K562 (cell line): ENCODE measurements at places on chromosomes 7 and 10. TPM values are rescaled to one million over a fixed set of nuclear protein-coding genes. Genes with fewer than 3 reads are reported as not detected.
A peak's percentile ranks its signal among the peaks of the same experiment; 100 is the strongest.

- no peak for DNase-seq
Measured at GRCh38 chr10:44036425-44036824, 348.5 kb downstream of the CXCL12 start.

DNA sequence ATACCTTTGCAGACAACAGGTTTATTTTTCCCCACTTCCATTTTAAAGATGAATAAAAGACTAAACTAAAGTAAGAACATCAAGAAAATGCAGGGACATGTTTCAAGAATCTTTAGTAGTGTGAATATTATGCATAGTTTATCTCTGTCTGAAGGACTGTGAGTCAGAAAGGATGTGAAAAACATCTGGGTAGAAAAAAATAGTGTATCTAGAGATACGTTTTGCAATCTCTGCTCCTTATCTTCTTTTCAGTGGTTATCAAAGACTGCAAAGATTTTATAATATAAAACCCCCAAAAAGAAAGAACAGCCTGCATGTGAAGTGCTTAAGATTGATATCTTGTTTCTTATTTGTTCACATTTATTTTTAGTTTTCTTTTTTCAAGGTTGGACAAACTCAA, 101.9 kb upstream of the ARHGAP21 start:
- DNase-seq = no peak

DNA sequence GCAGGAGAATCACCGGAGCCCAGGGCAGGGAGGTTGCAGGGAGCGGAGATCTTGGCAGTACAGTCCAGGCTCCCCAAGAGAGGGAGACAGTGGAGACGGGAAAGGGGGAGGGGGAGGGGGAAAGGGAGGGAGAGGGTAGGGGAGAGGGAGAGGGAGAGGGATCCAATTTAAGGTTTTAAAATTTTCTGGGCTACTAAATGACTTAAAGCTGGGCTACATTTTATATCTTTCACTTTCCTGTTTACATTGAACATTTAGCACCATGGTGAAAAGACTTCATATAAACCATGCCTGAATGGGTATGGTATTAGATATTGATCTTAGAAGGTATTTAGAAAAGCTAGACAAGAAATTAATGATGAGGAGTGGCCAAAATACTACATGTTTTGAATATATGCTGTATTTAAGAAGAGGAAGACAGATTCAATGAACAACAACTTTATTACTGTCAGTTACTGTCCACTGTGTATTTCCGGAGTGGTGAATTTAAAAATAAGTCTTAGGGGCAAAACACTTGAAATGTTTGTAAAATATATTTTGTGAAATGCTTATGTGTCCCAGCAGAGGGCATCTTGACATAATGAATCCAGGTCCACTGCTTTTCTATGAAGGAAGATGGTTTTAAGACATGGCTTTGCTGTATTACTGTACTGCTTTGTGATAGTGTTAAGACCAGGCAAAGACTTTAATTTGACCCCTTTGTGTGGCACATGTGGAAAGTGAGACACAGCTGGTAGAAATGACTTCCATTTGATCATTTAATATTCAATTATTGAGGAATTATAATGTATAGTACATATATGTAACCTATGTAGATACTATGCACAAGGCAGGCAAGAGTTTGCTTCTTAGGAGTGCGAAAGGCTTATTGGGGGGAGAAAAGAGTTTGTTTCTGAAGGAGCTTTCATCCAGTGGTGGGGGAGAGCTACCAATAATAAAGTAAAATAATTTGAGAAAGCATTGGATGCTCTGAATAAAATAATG, 52.8 kb downstream of the NRF1 start:
- DNase-seq = peak; percentile 76

Gene DOCK1
- total RNA-seq = 0.27 and 0.31 TPM in 2 replicates

Gene GPNMB
- total RNA-seq = 0.20 and 0.54 TPM in 2 replicates

Gene DENND2A
- 0.16 TPM in 1 of 2 replicates, not detected in the other for total RNA-seq
